ENCODE measurements at places on chromosomes 12 and 14.

DNA sequence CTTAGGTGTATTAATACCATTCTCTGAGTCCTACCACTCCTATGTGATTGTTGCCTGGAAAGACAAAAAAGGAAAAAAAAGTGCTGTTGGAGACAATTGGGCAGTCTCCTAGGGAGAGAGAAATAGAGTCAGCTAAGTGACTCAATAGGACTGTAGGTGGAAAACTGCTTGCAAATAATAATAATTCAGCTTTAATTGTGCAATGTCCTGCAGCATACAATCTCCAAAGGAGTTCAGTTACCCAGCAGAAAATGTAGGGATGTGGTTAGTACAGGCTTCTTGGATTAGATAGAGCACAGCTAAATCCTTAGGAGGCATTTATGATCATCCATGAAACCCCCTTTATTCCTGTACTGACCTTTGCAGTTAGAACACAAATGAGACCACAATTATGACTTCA, 3.0 kb upstream of the SRSF9 start:
- DNase-seq: no peak

GRCh38 chr14:100711493-100711892, 15.2 kb upstream of the DLK1 start:
- DNase-seq: no peak

DNA sequence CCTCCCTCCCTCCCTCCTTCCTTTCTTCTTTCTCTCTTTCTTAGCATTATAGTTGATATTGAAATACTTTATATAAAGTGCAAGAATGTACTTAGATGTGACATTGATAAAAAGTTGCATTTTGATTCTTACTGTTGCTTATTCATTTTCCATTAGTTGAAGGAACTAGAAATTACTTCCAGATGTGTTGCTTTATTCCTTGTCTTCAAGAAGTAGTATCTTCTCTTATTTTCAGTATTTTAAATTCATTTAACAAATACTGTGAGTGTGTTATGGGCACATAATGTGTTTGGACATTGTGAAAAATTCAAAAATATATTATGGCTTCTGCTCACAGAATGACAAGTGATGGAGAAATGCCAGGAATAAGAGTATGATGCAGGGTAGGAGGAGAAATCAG, 45.6 kb downstream of the TRMT5 start:
- no peak for DNase-seq

DNA sequence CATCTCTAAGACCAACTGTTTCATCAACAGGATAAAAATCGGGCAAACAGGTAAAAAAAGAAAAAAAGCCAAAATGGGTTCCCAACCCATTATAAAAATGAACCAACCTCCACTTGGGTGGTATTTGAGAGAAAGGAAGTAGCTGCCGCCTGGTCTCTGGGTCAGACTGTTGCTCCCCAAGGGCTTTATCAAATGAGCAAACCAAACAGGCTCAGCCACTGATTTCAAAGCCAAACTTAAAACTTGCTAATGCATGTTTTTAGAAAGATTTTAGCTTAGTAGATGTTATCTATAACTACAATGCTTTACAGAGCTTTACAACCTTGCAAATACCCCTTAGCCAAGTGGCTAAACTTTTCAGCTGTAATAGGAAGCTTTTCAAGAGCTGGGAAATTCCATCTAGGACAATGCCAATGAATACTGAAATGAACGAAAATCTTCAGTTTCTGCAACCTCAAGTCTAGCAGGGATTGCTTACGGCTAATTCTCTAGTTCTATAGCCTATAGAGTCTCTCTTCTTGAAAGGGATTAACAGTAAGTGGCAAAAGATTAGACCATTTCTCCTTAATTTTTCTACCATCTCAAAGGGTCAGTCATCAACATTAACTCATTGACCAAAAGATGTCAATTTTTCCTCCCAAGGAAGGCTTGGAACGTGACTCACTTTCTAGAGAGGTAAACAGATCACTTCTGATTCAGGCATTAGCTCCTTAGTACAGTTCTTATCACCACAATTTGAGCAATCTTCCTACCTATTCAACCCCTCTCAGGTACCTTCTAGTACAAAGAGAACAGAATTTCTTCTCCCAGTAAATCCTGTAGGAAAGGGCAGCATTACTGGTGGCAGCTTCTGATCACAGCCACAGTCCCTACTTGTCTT, 4.2 kb downstream of the PPM1H start:
- no peak for DNase-seq

- DNase-seq: no peak
Observed at GRCh38 chr12:3022961-3023360, 54.2 kb upstream of the TSPAN9 start.

DNA sequence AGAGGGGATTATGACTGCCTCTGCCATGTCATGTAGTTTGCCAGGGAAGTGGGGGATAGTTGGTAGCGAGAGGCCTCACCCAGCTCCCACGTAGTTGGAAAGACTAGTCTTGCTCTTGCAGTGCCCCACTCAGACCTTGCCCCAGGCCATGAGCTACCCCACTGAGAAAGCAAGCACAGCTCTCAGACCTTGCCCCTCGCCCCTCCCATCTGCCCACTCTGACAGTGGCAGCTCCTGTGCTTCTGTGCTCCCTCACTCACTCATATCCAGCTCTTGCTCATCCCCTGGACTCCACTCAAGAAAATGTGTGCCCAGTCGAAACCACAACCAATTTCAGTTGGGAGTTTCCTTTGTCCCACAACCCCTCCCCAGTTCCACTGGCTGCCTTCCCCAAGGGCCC, 55.5 kb upstream of the BDKRB2 start:
- no peak for DNase-seq

DNA sequence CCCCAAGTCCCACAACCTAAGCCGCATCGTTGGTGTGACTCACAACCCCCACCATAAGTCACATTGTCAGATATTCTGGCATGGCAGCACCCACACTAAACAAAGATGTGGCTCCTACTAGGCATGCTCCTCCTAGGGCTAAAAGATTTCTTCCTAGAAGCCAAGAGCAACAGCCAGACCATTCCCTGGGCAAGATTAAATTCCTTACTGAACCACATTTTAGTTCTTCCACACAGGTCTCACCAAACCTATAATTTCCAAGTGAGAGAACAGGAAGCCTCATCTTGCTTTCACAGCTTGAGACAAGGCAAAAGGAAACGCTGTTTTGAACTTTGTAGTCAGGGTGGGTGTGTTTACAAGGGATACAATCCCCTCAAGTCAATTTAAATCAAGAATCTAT, 632.8 kb downstream of the DIO2 start:
- no peak for DNase-seq

DNA sequence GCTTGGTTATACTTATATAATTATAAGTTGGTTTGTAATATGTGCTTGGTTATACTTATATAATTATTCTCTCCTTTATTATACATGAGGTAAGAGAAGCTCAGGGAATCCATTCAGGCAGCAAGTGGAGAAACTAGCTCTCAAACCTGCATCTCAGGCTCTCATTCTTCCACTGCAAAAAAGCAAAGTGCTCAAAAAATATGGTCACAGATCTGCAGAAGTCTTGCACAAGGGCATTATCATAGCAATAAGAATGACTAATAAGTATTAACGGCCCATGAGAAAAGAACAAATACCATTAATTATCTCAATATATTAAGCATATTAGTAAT, 476 bp upstream of the TRAFD1 start:
- DNase-seq: no peak

DNA sequence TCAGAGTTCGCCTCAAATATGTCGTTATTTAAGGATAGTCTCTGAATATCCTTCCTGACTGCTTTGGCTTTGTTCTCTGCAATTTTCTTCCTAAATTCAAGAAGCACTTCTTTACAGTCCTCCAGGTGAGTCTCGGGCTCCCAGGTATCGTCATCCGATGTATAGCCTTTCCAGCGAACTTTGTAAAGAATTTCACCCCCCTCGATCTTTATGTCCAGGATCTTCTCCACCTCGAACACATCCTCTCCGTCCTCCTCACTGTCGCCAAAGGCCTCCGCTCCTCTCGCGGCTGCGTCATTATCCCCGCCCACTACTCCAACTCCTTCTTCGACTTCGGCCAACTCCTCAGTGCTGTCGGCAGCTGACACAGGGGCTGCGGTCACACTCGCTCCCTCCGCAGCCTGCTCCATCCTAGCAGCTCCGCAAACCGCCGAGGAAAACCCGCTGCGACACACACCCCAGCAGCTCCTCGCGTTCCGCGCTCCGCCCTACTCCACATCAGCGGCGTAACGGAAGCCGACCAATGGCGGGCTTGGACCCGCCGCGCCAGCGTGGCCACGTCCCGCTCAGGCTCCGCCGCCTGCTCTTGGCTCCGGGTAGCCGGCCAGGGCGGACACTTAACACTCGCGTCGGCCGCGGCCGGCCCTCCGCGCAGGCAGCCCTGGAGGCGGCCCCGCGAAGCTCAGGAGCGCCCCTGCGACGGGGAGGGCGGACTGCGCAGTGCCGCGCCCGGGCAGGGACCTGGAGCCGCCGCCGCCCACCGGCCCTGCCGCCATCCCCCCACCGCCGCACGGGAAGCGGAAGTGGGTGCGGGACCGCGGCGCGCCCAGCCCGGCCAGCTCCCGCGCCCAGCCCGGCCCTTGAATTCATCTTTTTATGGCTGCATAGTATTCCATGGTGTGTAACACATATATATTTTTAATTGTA, 4.1 kb downstream of the CD163L1 start:
- DNase-seq: no peak

DNA sequence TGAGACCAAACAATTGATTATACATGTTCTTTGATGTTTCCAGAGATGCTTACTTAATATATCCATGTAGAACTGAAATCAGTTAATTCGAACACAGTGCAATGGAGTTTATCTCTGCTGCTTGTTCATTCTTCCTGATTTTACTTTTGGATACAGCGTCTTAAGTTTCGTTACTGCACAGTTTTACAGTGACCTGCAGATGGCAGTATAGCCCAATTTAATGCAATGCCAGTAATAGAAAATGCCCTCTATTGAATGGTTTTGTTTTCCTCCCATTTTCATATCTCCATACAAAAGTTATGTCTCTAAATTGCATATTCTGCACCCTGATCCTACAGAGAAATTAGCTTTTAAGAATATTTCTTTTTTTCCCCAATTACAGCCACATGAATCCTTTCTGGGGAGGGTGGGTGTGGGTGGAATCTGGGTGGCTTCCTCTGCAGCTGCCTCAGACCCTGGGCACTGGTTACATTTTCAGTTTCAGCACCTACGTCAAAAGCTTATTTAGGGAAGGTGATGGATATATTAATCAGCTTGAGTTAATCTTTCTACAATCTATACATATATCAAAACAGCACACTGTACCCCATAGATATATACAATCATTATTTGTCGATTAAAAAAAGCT, 101.1 kb upstream of the DCD start:
- DNase-seq: peak; percentile 31

DNA sequence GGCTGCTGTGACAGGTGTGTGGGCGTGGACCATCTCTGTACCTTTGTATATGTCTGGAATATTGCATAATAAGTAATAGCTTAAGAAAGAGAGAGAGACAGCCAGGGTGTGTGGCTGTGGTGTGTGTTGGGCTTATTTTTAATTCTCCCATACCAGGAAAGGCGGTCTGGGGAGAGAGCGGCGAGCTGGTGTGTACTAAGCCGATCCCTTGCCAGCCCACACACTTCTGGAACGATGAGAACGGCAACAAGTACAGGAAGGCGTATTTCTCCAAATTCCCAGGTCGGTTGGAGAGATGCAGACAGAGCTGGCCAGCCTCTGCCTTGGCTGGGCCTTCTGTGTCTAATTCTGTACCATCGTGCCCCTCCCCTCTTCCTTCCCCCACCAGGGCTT, 63.9 kb downstream of the AACS start:
- no peak for DNase-seq

GRCh38 chr14:76828339-76829012, 2.3 kb downstream of the LRRC74A start:
- no peak for DNase-seq

DNA sequence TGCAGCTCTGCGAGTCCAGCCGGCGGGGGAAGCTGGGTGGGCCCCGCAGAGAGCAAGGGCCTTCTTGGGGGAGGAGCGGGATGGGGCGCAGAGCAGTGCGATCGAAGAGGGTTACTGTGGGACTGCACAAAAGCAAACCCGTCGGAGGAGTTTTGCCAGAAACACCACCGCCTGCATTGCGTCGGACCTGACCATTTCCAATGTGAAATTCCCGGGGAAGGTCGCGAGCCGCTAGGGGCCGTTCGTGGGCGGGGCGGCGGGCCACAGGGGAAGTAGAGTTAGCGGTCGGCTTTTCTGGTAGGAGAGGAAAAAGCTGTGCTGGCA, 333 bp upstream of the KCNA1 start:
- DNase-seq: no peak

DNA sequence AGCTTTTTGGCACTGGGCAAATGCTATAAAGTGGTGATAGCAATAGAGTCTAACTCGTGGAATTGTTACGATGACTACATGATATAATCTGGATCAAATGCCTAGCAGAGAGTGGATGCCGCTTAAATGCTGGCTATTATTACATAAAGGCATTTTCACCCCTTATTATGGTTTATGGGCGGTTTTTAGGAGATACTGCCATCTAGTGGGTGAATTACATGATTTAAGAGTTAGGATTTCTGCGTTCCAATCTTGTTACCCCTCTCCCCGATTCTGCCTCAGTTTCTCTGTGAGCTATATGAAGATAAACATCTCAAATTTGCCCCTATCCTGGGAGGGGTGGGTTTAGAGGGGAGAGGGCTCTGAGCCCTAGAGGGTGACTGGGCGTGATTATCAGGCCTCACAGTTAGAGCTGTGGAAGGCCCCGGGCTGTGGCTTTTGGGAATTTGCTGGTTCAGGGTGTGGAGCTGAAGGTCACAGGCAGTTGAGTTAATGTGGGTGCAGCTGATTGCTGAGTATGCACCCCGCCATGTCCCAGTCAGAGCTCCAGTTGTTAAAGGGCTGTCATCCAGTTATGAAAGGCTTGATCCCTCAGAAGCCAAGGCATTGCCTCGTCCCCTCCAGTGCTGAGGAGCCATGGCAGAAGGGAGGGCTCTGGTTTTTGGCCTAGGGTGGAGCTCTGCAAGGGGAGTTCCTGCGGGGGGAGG, 14.4 kb downstream of the CLSTN3 start:
- peak; percentile 26 for DNase-seq

DNA sequence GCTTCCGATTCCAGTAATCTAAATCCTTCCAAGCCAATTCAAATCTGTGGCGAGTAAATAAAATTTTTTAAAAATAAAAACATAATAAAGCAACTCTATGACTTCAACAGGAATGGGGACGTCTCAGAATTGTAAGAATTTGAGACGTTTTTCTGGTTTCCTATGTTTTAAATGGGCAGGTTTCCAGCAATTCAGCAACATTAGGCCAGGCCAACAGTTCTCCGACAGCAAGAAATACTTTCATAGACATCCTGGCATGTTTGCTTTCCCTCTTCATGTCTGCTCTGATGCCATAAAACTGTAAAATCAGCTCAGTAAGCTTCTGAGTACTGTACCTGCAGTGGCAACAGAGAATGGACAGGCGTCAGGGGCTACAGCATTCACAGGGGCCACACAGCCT, 35.8 kb upstream of the DICER1 start:
- DNase-seq: no peak

GRCh38 chr12:109760031-109760929, 46.7 kb downstream of the FAM222A start:
- DNase-seq: no peak

- no peak for DNase-seq
Observed at GRCh38 chr14:41950428-41951151, 343.9 kb downstream of the LRFN5 start.

- DNase-seq: no peak
Observed at GRCh38 chr14:83864106-83864505, 1665.8 kb upstream of the FLRT2 start.

Measured in naive thymus-derived CD8-positive, alpha-beta T cell (primary cell).